ENCODE measurements at places on chromosomes 1 and 21.
A peak's percentile ranks its signal among the peaks of the same experiment; 100 is the strongest.

DNA sequence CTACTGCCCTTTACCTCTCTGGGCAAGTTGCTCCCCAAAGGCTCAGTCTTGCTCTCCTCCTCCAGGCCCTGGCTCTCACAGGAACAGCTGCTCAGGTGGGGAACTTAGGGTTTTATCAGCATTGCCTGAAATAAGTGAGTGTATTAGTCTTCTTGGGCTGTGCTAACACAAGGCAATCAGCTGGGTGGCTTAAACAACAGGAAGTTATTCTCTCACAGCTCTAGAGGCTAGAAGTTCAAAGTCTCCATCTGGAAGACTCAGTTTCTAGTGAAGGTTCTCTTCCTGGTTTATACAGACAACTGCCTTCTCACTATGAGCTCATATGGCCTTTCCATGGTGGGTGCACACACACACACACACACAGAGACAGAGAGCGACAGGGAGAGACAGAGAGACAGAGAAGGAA is 2.8 kb upstream of the CD1C start:
- DNase-seq, result no peak

GRCh38 chr1:60277269-60277668 is 203.7 kb upstream of the C1orf87 start:
- DNase-seq, result no peak

GRCh38 chr1:84569216-84569615 is 5.0 kb downstream of the CTBS start:
- DNase-seq, result no peak

GRCh38 chr1:217626321-217626720 is 4.6 kb downstream of the GPATCH2 start:
- no peak for DNase-seq

DNA sequence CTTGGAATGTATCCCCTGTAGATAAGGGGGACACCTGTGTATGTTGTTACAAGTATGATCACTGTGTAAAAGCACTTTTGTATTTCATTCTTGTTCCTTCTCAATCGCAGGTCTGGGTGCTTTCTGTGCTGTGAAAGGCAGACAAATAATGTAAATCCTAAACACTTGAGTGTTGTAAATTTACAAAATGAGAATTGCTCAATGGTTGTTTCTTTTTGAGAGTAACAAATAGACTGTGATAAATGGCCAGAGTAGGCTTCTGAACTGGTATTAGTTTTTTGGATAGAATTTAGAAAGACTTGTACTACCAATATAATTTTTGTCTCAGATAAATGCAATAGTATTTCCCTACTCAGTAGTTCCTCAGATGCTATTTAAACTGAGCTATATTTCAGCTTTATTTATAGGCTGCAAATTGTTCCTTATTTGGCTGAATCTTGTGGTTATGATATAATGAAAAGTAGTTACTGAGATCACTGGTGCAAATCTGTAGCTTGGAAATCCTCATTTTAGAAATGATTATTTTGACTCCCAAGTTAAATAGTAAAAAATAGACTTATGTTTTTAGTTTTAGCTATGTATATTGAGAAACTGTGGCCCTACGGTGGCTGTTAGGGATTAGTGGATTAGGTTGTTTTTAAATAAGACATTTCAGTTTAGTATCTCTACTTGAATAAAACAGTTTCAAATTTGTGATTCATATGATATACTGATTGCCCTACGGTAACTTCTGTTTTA is 9.2 kb downstream of the BACH1 start:
- DNase-seq, result no peak

GRCh38 chr1:232376632-232377493 is 253.1 kb downstream of the SIPA1L2 start:
- DNase-seq, result no peak

GRCh38 chr21:15517394-15517793 is 212.4 kb upstream of the USP25 start:
- DNase-seq, result no peak

GRCh38 chr1:9331558-9332346 is 39.1 kb downstream of the SPSB1 start:
- DNase-seq, result no peak

DNA sequence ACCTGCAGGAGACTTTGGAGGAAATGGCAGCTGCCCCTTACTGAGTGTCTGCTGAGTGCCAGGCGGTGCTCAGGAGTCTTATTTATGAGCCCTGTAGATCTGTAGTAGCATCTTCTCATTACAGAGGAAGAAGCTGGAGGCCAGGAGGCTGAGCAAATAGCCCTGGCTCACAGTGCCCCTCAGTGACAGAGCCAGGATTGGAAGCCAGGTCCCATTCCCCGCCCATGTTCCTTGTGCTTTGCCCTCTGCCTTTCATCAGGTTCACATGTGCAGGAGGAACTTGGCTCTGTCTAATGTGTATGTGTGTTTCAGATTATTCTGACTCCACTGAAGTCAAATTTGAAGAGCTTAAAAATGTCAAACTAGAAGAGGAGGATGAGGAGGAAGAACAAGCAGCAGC is 21.2 kb downstream of the KDM4A start:
- DNase-seq, result no peak

- DNase-seq, result peak; percentile 33
Observed at GRCh38 chr1:201191653-201192260, 1.1 kb downstream of the IGFN1 start.

All from adipocyte (in vitro differentiated cells).